A172 (cell line): ENCODE measurements at places on chromosomes 6 and 20. TPM values are rescaled to one million over a fixed set of nuclear protein-coding genes. Genes with fewer than 3 reads are reported as not detected.

DNA sequence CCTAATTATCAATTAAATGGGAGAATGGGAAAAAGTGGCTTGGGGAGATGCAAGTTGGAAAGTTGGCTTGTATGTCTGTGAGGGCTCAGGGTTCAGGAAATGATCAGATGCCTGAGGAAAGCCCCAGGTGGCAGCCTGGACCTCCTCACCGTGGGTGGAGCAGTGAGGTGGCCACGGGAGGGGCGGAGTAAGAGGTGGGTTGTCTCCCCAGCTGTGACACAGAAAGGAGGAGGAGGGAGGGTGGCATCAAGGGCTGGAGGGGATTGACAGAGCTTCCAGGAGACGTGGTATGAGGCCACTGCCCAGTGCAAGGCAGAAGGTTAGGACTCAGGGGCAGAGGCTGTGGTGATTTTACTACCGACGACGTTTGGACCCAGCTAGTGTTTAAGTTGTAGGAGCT lies 672.2 kb downstream of the PRKN start:
- DNase-seq = no peak

- DNase-seq = no peak
These were observed 158.8 kb downstream of the DTNBP1 start for GRCh38 chr6:15504040-15504495.

- DNase-seq = no peak
These were observed 22.8 kb upstream of the CLDN20 start for GRCh38 chr6:155240905-155241600.

DNA sequence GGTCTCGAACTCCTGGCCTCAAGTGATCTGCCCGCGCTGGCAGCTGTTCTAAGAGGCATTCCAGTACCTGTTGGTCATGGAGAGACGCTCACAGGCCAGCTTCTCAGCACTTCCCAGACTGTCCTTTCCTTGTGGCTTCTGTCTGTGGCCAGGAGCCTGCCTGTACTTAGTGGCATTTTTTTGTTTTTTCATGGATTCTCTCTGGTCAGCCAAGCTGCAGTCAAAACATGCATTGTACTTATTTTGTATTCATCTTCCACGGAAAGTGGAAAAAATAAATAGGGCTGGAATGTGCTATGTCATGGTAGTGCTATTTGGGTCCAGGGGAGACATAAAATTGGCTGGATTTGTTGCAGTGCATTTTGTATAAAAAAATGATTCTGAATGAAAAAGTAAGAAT lies 29.1 kb downstream of the ZDHHC14 start:
- DNase-seq = no peak

- DNase-seq = no peak
These were observed 136.5 kb downstream of the CARMIL1 start for GRCh38 chr6:25415701-25416100.

GRCh38 chr20:58579069-58579818 lies 64.0 kb upstream of the APCDD1L start:
- DNase-seq = no peak

GRCh38 chr20:62366370-62367135 lies 559 bp downstream of the LAMA5 start:
- DNase-seq = no peak

GRCh38 chr6:166419286-166419685 lies 36.5 kb upstream of the MPC1 start:
- DNase-seq = peak; percentile 66

The HRH3 gene
- total RNA-seq = not detected in 2 replicates

The BNIP5 gene
- total RNA-seq = not detected in 2 replicates

The HLA-DOA gene
- not detected in 2 replicates for total RNA-seq
